ENCODE measurements at places on chromosomes 4 and X.

GRCh38 chrX:10597871-10598270 is 22.5 kb downstream of the MID1 start:
- DNase-seq, result no peak

DNA sequence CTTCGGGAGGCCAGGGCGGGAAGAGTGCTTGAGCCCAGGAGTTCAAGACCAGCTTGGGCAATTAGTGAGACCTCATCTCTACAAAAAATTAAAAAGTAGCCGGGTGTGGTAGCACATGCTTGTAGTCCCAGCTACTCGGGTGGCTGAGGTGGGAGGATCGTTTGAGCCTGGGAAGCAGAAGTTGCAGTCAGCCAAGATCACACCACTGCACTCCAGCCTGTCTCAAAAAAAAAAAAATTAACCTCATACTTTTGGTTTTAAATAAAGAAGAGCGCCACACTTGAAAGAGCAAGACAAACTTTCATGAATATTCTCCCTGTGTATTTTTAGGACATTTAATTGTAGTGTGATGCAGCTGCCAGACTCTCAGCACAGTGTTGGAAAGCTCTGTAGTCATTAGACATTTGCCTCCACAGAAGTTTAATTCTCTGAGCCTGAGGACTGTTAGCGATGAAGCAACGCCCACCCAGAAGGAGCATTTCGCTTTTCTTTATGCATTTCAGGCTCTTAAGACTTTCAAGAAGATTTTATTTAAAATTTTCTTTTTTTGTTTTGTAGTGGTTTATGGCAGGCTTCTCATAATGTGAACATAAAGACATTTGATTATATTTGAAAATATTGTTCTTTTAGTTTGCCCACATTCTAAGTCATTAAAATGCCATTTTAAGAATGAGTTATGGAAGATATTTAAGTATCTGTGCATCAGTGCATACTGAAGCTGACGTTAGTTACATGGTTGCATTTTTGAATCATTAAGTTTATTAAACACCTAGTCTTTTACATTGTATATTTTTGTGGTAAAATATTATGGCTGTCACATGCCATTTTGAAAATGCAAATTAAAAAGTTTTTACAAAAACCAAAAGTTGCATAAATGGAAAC is 45.8 kb downstream of the DCLK2 start:
- DNase-seq, result no peak

DNA sequence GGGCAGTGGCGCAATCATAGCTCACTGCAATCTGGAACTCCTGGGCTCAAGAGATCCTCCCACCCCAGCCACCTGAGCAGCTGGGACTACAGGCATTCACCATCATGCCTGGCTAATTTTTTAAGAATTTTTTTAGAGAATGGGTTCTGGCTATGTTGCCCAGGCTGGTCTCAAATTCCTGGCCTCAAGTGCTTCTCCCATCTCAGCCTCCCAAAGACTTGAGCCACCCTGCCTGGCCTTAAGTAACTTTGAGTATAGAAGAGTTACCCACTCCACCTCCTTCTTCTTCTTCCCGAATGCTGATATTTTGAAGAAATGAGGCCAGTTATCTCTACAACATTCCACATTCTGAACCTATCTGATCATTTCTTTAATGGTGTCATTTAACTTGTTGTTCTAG is 72.4 kb upstream of the WWC2 start:
- no peak for DNase-seq

DNA sequence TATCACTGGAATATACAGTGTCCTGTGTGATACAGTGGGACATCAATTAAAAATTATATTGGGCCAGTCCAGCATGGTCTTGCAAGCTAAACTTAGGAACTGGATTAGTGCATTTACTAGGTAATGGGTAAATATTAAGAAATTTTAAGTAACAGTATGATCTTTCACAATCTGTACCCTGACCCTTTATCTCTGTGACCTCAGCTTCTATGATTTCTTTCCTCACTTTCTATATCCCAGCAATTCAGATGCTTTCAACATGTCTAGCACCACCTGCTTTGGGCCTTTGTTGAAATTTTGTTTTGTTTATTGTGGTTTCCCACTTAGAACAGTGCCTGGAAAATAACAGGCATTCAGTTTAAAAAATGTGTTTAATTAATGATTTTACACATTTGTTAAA is 2295.4 kb downstream of the ARAP2 start:
- DNase-seq, result no peak

DNA sequence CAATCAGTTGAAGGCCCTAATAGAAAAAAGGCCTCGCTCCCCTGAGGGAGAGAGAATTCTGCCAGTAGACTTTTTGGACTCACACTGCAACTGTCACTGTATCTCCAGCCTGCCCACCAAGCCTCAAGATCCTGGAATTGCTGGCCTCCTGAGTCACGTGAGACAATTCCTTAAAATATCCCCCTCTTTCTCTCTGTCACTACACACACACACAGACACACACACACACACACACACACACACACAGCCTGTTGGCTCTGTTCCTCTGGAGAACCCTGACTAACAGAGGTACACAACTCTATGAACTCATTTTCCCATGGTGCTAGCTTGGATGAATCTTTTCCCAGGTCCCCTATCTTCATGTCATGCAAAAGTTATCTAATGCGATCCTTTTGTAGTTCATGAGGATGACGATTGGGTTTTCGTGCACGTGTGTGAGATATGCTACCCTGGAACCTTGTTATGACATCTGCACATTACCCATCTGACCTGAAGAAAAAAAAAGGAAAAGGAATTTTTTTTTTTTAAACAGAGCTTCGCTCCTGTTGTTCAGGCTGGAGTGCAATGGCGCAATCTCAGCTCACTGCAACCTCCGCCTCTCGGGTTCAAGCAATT is 13.7 kb downstream of the CLRN2 start:
- no peak for DNase-seq
